ENCODE measurements at places on chromosomes 12 and 14. TPM values are rescaled to one million over a fixed set of nuclear protein-coding genes. Genes with fewer than 3 reads are reported as not detected.

Gene GZMH
- 1.2 TPM for total RNA-seq

Gene WDHD1
- 1.9 TPM for total RNA-seq

Gene NFE2
- total RNA-seq: 1.1 TPM

Gene TMEM117
- 7.1 TPM for total RNA-seq

Gene CIROP
- not detected for total RNA-seq

Gene NGB
- total RNA-seq: not detected

Gene ABHD12B
- total RNA-seq: not detected

Gene HAL
- total RNA-seq: 0.68 TPM

Gene SALL2
- total RNA-seq: 4.9 TPM

Gene SLC7A8
- 11.5 TPM for total RNA-seq

DNA sequence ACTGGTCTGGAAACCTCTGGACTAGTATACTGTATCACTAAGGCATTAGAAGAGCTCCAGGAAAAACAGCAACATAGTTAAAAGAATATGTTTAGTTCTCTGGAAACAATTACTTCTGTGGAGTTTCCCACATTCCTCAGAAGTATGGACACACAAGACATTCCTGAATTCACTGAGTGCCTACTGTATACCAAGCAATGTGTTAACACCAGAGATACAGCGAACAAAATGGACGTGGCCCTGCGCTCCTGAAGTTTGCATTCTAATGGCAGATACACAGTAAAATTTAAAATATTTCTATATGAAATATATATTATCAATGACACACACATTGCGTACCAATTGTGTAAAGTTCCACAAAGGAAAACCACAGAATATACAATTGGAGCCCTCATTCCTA is 1.1 kb downstream of the ANGEL1 start:
- no peak for DNase-seq

DNA sequence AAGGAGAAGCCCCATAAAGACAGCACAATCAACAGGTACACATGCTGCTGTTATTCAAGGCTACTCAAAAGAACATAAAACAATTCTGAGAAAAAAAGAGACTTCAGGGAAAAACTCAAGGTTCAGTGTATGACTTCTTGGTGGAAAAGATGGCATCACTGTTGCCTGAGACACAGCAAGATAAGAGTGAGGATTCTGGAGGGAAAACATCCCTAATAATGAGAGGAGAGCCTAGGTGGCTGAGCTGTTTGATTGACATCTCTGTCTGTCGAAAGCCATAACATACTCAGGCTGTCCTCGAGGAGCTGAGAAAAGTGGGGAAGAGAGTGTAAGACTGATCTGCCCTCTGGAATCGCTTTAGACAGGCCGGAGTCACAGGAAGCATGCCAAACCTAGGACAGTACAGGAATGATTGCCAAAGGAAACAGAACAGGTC is 193.4 kb upstream of the AMIGO2 start:
- DNase-seq: no peak

DNA sequence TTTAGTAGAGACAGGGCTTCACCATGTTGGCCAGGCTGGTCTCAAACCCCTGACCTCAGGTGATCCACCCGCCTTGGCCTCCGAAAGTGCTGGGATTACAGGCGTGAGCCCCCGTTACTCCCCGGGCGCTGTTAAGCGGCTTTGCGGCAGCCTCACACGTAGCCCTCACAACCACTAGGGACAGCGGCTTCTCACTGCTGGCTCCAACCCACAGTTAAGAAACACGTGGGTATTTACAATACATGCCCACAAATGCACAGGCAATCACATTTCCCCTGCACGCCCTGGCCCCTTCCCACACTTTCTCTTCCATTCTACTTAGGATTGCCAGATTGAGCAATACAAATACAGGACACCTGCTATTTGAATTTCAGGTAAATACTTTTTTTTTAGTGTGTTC is 37.0 kb upstream of the EIF5 start:
- DNase-seq: no peak

DNA sequence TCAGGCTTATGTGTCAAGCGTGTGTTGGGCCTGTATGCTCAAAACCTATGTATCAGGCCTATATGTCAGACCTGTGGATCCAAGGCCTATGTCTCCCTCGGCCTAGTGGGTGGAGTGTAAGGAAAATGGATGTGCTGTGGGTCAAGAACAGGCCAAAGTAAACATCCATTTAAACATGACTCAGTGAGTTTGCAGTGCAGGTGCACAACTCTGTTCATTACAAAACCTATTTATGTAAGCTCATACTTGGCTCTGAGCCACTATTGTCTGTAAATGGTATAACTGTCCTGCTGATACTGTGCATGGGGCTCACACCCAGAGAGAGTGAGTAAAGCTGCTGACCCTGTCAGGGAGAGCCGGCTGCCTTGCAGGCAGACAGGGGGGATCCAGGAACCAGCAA is 249.7 kb upstream of the AVPR1A start:
- no peak for DNase-seq

DNA sequence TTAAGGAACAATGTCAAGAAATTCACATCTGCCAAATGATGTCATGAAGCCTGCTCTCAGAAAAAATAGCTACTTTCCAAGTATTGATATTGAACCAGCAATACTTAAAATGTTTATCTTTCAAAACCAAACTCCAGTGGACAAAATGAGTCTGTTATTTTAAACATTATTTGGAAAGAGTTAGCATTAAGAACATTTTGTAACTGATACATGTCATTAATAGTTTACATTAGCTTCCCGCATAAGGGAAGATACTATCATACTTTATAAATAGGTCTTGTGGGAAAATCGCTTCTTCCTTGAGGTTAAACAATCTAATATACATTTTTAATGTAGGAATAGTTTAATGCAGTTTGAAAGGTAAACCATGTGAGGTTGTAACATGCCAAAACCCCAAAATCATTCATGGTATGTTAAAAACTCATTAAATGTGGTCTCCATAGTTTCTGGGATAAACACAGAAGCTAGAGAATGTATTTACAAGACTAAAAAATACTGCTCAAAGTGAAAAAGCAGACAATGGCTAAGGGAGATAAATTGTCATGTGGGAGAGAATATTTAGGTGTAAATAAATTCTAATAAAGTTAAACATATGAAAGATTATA is 73.4 kb upstream of the ATP2B1 start:
- DNase-seq: no peak

GRCh38 chr12:52673217-52673616 is 7.0 kb downstream of the KRT1 start:
- no peak for DNase-seq

GRCh38 chr14:57066887-57067513 is 201.7 kb downstream of the EXOC5 start:
- no peak for DNase-seq

- no peak for DNase-seq
Observed at GRCh38 chr12:1869145-1869544, 48.8 kb downstream of the LRTM2 start.

DNA sequence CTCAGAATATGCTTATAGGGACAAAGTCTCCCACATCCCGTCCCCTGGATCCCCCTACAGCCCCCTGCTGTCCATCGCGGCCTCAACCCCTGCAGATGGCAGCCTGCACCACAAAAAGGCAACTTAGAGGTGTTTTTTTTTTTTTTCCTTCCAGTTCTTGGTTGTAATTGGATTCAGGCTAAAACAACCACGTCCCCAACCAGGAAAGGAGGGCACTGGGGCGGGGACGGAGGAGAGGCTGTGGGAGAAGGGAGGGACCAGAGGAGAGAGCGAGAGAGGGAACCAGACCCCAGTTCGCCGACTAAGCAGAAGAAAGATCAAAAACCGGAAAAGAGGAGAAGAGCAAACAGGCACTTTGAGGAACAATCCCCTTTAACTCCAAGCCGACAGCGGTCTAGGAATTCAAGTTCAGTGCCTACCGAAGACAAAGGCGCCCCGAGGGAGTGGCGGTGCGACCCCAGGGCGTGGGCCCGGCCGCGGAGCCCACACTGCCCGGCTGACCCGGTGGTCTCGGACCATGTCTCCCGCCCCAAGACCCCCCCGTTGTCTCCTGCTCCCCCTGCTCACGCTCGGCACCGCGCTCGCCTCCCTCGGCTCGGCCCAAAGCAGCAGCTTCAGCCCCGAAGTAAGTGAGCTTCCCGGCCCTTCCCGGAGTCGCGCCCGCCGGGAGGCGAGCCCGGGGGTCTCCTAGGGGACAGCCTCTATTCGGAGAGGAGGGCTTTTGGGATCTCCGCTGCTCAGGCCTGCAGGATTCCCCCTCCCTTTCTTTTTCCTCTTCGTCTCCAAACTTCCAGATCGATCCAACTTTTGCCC is at the start of gene MMP14:
Gene MMP14 (plus strand): TSS at position 285 of the 813 bp plus-strand sequence. CDS start 233 bp downstream, at position 518.
- peak; percentile 85 for DNase-seq

DNA sequence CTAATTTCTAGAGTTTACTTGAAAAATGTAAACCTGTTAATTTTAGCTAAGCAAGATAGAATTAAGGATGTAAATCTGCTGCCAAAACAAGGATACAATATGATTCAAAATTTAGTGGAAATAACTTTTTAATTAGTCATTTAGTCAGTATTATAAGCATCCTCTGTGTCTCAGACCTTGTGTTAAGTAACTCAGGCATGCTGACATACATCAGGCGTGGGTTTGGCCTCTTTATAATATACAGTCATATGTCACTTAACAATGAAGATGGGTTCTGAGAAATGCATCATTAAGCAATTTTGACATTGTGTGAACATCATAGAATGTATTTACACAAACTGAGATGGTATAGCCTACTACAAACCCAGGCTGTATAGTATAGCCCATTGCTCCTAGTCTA is 386.9 kb downstream of the ZFP36L1 start:
- DNase-seq: no peak

- no peak for DNase-seq
Observed at GRCh38 chr12:96177013-96177412, 17.2 kb upstream of the ELK3 start.

DNA sequence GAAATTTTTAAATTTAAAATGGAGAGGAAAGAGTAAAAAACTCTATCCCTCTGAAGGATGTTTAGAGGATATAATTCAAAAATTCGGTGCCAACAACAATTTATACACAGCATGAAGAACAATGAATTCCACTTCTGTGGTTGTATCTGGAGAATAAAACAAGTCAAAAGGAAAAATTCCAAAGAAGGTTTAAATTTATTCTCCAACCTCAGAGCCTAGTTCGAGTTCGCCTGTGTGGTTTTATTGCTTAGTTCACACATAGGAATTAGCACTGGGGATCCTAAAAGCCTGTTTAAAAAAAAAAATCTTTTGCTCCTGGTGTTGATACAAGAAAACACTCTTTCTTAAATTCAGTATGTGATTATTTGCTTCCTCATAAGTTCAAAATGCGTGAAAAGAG is 79.2 kb downstream of the LLPH start:
- no peak for DNase-seq

DNA sequence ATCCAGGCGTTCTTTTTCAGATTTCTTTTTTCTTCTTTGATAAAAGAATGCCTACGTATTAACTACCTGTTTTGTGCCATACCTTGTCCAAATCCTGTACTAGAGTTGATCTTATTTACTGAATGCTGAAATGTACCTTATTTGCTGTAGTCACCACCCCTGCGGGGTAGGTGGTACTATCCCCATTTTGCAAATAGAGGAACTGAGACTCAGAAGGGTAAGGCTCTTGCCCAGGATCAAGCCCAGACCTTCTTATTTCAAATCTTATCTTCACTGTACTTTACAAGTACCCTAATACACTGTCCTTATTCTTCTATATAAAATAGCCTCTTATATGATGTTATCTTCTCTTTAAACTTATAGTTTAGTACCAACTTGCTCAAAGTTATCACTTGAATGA is 206.5 kb downstream of the SLC41A2 start:
- DNase-seq: no peak

DNA sequence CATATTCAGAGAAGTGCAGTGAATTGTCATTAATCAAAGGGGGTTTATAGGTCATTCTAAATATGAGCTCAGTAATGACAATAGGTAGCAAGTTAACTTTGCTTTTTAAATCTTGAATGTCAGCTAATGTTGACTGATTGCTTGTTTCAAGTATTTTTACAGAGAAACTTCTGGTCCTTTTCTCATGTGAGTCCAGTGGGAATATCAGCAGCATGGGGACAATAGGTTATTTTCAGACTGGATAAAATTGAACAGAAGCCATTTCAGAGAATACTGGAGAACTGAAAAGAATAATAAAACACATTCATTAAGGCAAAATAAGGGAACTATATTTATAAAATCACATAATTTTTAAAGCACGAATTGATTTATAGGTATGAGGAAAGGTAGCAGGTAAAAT is 78.7 kb downstream of the FUT8 start:
- DNase-seq: no peak

DNA sequence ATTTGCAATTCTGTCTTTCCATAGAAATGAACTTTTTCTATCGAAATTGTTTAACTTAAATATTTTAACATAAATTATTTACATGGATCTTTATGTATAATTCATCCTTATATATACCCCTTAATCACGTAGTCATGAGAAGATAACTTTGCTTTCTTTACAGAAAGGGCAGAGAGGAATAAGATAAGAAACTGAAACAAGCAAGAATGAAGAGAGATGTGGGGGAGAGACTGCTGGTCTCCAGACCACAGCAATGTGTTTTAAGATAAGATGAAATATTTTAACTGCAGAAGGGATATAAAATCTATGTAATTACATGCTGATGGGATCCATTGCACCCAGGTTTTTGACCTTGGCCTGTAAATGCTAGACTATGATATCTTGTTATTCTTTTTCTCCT is 34.7 kb upstream of the DNM1L start:
- no peak for DNase-seq

DNA sequence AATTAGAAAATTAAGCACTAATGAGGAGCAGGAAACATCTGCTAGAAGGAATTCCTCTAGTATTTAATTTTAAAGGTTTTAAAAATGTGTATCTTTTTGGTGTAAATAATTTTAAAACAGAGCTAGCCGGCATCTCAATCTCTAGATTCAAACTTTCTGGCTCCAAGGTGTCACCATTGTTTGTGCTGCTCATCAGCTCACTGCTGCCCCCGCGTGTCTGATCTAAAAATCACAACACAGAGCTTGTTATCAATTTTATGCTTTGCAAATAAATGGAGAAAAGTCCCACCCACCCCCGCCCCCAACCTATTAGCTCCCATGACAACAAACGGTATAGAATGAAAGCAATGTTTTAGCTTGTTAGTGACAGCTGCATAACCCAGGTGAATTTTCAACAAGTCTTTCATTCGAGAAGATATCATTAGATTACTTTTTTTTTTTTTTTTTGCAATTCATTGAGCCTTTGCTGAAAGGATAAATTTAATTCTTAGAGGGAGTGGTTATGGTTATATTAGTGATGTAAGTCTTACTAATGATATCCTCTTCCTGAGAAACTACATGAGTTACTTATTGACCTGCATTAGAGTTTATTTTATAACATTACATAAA is 11.3 kb upstream of the ABHD12B start:
- DNase-seq: peak; percentile 89

- DNase-seq: no peak
Observed at GRCh38 chr12:4707306-4707705, 12.9 kb upstream of the GALNT8 start.

DNA sequence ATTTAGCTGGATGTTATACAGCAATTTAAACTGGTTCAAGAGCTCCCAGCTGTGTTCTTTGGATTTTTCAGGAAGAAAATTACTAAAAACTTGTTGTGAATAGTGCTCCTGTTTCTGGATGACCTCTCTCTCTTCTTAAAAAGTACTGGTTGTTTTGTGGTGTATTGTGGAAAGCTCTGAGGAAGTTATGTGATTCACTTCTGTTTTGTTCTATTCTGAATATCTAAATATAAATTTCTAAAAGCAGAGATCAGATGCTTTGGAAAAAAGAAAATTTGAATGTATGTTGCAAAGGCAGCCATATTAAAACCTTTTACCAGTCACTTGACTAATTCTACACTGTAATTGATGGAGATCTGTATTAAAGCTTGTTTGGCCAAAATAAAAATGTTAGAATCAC is 3.4 kb upstream of the C3AR1 start:
- DNase-seq: no peak

All from Right ventricle myocardium inferior (tissue), 1 donor.